ENCODE measurements at places on chromosomes 1 and 21. TPM values are rescaled to one million over a fixed set of nuclear protein-coding genes. Genes with fewer than 3 reads are reported as not detected.

The FAM151A gene
- total RNA-seq, result not detected

DNA sequence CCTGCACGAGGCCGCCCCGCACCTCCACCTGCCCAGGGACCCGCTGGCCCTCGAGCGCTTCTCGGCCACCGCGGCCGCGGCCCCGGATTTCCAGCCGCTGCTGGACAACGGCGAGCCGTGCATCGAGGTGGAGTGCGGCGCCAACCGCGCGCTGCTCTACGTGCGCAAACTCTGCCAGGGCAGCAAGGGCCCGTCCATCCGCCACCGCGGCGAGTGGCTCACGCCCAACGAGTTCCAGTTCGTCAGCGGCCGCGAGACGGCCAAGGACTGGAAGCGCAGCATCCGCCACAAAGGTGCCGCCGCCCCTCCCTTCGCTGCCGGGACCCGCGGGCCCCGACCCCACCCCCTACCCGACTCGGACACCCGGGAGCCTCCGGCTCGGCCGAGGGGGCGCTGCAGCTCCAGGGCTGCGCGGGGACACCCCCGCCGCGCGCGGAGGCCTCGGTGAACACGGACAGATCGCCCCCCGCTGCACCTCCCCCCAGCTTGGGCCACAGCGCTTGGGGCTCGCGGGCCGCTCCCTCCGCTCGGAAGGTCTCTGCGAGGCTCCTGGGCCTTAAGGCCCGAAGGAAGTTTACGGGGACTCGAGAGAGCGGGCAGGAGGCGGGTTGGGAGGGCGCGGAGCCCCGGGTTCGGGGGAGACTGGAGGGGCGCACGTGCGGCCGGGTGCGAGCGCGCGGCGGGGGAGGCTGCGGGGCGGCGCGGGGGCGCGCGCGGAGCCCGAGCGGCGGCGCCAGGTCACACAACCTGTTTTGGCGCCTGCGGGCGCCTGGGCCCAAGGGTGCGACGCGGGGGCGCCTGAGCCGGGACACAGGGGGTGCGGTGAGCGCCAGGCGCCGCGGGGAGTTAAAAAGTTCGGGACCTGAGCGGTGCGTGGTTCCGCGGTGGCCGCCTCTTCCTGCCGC, 1.2 kb downstream of the SAMD11 start:
- no peak for DNase-seq

GRCh38 chr1:167161762-167162161, 58.9 kb upstream of the POU2F1 start:
- DNase-seq, result no peak

GRCh38 chr1:232767305-232768074, 37.7 kb upstream of the MAP10 start:
- no peak for DNase-seq

The RPTN gene
- total RNA-seq, result not detected

The FAM72B gene
- total RNA-seq, result 0.47 TPM

DNA sequence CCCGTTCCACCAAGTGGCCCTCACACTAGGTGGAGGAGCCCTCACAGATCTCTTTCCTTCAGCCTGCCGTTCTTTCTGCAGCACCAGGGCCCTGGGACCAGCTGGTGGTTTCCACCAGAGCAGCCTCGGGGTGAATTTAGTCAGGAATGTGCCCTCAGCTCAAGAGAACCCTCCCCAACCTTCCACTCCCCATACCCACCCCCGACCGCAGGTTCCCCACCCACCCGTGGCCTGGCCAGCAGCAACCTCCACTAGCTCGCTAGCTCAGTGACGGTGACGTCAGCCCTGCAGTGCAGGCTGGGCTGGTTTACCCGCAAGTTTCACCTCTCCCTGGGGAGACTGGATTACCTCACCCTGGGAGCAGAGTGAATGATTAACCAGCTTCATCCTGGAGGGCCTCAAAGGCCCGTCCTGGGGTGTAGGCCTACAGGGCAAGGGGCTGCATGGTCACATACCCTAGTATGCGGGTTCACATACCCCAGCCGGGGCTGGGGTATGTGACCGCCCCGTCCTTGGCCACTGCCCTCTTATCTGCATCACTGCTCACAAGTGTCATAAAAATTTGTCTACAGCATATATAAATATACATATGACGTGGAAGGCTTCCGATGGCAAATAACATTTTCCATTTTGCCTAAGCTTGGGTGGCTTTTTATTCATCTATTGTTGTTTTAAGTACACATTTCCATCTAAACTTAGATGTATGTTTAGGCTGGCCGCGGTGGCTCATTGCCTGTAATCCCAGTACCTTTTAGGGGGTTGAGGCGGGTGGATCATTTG, 24.5 kb downstream of the ELF3 start:
- no peak for DNase-seq

DNA sequence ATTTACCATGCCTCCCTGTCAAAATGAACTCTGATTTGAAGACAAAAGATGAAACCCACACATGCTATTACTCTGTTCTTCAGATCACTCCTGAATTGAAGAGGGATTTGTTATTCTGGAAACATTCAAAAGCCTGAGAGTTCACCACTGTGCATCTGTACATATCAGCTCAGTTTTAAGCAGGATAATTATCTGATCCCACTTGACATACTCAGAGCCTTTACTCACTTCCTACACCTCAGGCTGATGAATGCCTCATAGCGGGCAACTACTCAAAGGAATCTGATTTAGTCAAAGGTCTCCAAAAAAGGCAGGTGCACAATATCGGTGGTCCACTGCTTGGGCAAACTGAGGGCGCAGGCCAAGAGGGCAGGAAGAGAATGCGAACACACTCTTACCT, 47.5 kb upstream of the LPAR3 start:
- no peak for DNase-seq

The SH3BGR gene
- total RNA-seq, result 0.87 TPM

DNA sequence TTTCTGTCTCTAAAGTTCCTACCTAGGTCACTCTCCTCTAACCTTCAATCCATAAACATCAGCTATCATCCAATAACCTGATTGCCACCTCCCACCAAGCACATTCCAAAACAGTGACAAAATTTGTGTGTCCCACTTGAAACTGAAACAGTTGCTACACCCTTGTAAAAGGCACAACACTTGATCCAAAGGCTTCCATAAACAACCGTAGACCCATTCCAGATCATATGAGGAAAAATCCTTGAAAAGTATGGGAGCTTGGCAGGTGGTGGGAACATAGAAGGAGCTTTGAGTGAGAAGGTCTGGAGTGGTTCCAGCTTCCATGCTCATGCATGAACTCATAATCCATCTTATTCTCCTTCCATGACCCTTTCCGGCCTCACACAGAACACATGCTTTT, 82.0 kb upstream of the ATP1A1 start:
- DNase-seq, result no peak

The YBEY gene
- 10.6 TPM for total RNA-seq

DNA sequence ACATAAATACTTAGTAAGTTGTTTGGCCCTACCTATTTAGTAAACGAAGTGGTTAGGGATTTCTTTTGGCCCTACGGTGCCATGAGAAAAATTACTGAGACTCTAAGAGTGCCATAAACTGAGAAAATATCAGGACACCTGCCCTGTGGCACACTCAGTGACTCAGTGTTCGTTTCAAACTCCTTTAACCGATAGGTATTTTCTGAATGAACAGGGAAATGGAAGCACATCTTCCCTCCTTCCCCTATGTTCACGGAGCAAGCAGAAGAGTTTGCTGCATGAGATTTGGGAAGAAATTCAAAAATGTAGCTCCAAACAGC, 134.2 kb downstream of the KAZN start:
- no peak for DNase-seq

GRCh38 chr1:242886137-242886536, 361.6 kb upstream of the PLD5 start:
- DNase-seq, result no peak

DNA sequence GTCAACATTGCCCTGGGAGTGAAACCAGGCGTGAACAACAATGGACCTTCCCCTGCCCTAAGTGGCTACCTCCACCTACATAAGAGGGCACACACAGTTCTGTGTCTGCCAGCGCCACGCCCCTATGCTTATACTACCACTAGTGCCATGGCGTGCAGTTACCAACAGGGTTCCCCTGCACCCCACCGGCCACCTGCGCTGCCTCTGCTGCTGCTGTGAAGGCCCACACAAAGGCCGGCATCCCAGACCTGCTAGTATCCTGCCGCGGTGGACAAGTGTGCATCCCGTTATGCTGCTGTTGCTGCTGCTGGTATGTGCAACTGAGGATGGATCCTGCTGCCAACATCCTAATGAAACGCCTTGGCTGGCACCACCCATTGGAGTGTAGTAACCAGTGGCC, 75.7 kb downstream of the INTS7 start:
- no peak for DNase-seq

GRCh38 chr1:83547901-83548300, 451.0 kb downstream of the TTLL7 start:
- no peak for DNase-seq

The ZMYND12 gene
- 0.58 TPM for total RNA-seq

DNA sequence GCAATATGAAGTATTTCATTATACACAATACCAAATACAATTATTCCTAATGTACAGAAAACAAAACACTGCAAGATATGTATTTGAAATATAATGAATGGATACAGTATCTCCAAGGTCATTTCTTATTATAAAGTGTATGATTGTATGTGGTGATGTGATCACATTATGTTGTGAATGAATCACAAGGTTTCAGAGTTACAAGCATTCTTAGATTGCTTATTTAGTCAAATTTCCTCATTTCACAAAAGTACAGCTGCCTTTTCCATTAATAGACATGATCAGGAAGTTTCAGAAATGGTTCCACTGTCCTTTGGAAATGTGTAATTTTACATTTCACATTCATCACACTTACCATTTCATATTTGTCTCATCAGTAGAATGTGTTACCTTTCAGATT, 28.3 kb upstream of the NEK7 start:
- no peak for DNase-seq
